ENCODE measurements at places on chromosomes 13 and 19.

GRCh38 chr13:24922745-24923591 lies 159.0 kb downstream of the RNF17 start:
- peak; percentile 56 for DNase-seq

GRCh38 chr13:44692173-44692713 lies 116.1 kb upstream of the TSC22D1 start:
- no peak for DNase-seq

DNA sequence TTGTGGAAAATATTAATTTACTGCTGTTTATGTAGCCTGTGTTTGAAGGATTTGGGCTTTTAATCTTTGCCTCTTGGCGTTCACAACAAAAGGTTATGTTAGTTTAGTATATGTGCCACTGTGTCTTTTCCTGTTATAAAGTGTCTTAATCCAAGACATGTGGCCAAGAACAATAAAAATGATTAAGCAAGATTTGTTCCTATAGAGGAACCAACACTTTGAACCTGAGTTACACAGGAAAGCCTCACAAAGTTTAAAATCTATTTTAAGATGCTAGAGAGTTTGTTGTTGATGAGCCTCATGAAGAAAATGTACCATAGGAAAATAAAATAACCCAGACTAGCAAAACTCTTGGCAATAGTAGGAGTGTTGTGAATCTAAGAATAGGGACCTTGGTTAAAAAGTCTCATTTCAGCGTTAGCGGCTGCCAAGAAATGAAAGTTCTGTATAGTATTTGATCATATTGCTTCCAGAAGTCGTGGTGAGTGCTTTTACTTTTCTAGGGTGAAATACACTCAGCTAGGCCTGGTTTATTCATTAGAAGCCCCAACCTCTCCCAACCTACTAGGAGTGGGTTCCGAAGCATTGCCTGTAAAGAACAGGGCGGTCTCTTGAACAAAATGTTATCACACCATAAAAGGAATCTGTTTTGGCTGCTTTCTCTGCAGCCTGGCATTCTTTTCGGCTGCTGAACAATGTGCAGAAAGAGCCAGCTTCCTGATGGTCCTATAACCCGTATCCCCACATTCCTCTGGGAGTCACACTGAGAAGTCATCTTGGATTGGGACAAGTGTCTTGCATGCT lies 102.6 kb downstream of the LRCH1 start:
- DNase-seq, result no peak

GRCh38 chr13:67231289-67232000 lies 1.3 kb upstream of the PCDH9 start:
- no peak for DNase-seq

DNA sequence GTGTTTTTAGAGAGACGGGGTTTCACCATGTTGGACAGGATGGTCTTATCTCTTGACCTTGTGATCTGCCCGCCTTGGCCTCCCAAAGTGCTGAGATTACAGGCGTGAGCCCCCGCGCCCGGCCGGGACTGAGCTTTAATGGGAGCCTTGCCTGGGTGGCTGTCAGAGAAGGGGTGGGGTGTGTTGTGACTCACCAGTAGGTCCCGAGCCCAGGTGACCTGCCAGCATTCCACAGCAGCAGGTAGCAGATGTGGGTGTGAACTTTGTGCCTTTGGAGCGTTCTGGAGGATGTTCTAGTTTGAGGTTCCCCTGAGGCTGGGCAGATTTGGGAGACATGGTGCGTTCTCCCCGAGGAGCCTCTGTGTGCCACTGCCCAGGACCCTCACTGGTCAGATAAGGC lies 7.1 kb upstream of the EPN1 start:
- DNase-seq, result no peak

DNA sequence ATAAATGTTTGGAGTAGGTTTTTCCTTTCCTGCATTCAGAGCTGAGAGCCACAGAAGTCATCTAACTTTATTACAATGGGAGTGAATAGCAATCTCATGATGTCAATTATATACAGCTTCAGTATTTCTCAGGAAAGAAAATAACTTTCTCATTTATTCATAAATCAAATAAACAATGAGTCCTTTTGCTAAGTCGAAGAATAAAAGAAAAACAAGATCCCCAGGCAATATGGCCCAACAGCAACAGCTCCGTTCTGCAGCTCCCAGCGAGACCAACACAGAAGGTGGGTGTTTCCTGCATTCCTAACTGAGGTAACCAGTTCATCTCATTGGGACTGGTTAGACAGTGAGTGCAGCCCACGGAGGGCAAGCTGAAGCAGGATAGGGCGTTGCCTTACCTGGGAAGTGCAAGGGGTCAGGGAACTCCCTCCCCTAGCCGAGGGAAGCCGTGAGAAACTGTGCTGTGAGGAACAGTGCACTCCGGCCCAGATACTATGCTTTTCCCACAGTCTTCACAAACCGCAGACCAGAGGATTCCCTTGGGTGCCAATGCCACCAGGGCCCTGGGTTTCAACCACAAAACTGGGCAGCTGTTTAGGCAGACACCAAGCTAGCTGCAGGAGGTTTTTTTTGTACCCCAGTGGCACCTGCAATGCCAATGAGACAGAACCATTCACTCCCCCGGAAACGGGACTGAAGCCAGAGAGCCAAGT lies 128.2 kb downstream of the SLITRK1 start:
- DNase-seq, result no peak

DNA sequence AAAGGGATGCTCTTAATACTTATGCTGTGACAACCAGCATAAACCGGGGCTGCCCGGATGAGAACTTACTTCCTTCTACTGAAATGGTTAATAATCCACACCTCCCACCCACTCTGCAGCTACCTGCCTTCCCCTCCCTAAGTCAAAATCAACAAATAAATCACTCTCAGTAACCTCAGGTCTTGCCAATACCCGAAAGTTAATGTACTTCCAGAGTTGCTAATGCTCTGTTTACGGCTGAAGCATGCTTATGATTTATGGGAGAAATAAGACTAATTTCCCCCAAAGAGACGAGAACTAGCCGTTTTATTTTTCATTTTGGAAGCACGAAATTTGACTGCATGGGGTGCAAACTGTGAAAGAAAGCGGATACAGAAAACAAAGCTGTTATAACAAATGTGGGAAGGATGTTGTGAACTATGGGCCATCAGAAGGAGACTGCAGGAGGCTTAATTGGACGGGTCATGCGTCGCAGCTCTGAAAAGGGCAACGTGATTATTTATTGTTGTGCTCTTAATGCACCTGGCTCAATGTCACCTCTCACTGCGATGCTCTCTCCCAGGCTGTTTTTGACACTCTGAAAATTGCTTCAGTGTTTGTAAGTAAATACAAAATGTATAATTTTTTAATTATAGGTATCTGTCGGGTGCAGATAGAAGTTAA lies 114.0 kb upstream of the SLC7A1 start:
- DNase-seq, result peak; percentile 44

DNA sequence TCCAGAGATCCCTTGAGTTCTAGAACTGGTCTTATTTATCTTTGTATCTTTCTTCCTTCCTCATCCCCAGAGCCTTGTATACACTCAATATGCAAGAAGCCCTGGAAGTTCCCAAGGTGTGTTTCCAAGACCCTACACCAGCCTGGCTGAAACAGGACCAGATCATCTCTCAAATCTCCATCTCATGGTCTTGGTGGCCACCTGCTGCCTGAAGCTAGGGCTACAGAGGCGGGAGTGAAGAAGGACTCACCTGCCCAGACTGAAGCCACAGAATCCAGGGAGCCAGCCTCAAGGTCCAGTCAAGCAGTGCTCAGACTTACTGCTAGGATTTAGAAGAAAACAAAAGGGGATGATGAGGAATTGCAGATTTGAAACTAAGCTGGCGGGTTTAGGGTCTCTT lies 6.1 kb upstream of the CYSLTR2 start:
- DNase-seq, result no peak

GRCh38 chr13:68976287-68976686 lies 1131.3 kb upstream of the ATXN8OS start:
- DNase-seq, result no peak

DNA sequence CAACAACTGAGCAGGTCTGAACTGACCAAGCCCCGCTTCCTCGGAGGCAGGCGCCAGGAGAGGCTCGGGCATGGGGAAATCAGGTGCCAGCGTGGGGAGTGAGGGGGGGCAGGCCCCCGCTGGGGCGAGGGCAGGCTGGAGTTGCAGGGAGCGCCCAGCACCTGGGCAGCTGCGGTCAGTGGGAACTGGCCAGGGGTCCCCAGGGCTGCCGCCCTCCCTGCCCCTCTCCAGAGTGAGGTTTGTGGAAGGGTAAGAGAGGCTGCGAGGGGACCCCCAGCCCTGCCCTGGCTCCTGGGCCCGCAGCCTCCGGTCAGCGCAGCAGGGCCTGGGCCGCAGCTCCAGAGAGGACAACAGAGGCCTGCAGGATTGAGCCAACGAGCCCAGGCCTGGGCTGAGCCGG lies 32.5 kb downstream of the PIP5K1C start:
- no peak for DNase-seq

DNA sequence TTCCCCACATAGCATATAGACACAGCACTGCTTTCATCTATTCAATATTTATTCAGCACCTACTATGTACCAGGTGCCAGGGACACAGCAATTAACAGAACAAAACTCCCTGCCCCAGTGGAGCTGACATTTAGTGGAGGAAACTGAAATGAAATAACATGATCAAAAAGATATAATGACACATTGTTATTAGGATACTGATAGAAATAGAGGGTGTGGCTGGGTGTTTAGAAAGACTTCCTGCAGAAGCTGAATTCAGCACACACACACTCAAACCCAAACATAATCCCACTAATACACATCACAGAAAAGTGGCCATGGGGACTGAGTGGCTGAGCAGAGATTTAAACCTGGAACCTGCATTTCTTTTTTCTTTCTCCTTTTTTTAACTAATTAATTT lies 3.8 kb upstream of the CDC37 start:
- no peak for DNase-seq

- peak; percentile 35 for DNase-seq
Observed at GRCh38 chr13:35157143-35157755, 215.2 kb downstream of the NBEA start.

DNA sequence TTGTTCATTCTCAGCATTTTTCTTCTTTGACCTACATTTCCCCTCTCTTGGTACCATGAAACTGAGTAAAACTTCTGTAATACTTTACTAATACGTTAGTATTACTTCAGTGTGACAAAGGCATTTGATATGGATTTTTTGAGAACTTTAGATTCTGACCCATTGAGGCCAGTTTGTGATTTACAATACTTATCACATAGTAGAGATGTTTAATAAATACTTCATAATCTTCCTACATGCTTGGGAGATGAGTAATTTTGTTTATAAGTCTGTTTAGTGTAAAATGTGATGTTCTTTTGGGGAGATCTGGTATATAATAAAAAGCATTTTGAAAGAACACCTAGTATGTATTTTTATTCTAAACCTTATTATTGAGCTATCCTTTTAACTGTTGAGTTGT lies 29.7 kb downstream of the GTF2F2 start:
- DNase-seq, result no peak

- DNase-seq, result no peak
Observed at GRCh38 chr13:98280176-98280510, 103.1 kb upstream of the RNF113B start.

DNA sequence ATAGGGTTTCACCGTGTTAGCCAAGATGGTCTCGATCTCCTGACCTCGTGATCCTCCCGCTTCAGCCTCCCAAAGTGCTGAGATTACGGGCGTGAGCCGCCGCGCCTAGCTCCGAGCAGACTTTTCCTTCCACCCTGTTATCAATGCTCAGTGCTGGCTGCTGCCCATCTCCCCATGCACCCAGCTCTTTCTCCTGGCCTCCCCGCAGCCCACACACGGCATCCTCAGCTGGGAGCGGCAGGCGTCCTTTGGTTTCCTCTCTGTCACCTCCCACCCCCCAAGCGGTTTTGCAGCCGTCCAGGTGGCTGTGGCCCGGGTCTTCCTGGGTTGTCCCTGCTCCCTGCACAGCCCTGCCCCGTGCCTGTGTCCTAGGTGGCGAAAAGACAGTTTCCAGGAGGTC lies 12.1 kb downstream of the PRR22 start:
- no peak for DNase-seq

- no peak for DNase-seq
Observed at GRCh38 chr13:88925954-88926353, 1254.8 kb downstream of the SLITRK5 start.
